ENCODE measurements at places on chromosomes 11 and 22.
A peak's percentile ranks its signal among the peaks of the same experiment; 100 is the strongest.

- no peak for DNase-seq
Measured at GRCh38 chr22:30297991-30298701, 8.8 kb upstream of the CASTOR1 start.

- DNase-seq = no peak
Measured at GRCh38 chr22:26054841-26055605, 114.2 kb upstream of the SEZ6L start.

DNA sequence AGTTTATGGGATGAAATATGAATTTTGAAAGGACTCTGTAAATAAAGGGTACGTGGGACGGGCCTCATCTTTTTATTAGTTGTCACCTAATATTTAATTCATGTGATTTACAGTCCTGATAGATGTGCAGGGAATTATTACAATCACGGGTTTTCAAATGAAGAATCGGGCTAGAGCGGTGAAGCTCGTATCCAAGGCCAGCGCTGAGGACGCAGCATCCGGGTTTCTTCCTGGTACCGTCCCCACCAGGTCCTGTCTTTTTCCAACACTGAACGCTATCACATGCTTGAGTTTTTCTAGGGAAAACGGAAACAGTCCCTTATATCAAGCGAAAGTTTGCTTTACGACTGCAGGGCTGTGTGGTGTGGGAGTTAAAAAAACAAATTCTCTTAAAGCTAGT is 787 bp downstream of the SMDT1 start:
- DNase-seq = peak; percentile 72

- DNase-seq = no peak
Measured at GRCh38 chr11:43626798-43627197, 53.7 kb upstream of the HSD17B12 start.

- no peak for DNase-seq
Measured at GRCh38 chr11:124605719-124606118, 5.5 kb upstream of the PANX3 start.

DNA sequence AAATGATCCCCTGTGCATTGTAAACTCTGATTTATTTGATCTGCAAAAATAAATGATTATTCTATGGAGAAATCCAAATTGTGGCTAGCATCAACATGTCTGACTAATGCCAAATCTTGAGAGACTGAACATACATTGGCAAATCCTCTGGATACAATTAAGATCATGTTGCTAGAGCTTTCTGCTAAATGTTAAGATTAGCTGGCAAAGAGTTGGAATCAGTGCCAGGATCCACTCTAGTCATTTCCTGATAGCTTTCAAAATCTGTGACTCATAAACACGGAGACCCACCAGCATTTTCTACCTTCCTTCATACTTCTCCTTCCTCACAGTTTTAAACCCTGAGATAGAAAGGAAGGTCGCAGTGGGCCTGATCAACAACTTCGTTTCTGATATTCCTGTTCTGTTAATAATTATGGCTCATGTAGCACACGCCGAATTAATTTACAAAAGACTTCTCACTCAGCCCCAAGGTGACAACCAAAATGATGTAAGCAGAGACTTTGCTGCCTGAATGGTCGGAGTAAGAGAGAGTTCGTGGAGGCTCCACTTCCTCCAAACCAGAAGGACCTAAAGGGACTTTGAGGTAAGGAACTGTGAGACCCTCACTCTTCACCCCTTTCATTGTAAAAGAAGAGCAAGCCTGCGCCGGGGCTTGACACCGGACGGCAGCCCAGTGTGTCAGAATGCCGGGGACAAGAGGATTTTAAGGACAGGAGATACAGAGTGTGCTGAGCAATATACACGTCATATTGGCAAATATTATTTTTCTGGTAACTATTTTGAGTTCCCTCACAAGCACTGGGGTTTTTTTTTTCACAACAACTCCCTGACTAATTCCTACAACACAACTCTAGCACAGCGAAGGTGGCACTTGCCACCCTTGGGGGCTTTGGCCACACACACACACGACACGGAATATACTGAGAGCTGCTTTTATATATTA is 42.0 kb downstream of the SERPINH1 start:
- DNase-seq = peak; percentile 90

- peak; percentile 36 for DNase-seq
Measured at GRCh38 chr11:57647960-57648800, 1.5 kb downstream of the YPEL4 start.

GRCh38 chr11:24963852-24964251 is 467.0 kb downstream of the LUZP2 start:
- peak; percentile 42 for DNase-seq

- no peak for DNase-seq
Measured at GRCh38 chr11:44598831-44599230, 33.4 kb downstream of the CD82 start.

DNA sequence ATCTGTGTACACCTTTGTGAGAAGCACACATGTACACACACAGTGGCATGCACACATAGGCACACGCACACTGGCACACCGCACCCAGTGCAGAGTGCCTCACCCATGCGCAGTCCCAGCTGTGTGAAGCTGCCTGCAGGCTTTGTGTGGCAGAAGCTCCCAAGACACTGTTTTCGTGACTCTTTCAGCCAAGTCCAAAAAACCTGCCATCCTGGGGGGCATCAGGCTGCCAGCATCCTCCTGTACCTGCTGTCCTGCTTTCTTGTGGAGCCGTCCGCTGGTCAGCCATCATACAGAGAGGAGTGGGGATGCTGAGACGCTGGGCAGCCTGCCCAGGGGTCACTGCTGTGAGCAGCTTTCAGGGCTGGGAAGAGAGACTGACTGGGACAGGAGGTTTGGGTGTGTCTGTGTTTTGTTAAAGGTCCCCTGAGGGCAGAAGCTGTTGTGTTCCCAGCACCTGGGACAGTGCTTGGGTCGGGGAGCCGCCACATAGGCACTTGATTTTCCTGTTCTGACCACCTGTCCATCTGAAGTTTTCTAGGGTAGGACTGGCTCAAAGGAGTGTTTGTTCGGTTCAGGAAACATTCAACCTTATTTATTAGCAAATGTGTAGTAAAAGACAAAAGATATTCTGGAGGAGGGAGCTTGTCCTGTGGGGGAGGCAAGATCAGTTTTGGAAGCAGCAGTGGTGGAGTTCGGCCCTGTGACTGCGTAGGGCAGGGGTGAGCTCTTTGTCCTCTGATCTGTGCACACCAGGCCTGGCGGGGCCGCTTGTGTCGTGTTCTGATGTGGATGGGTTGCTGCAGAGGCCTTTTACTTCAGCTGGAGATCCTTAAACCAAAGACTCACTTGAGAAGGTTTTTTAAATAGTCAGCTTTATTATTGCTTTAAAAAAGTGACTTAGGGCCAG is 29.7 kb downstream of the AP2A2 start:
- no peak for DNase-seq

DNA sequence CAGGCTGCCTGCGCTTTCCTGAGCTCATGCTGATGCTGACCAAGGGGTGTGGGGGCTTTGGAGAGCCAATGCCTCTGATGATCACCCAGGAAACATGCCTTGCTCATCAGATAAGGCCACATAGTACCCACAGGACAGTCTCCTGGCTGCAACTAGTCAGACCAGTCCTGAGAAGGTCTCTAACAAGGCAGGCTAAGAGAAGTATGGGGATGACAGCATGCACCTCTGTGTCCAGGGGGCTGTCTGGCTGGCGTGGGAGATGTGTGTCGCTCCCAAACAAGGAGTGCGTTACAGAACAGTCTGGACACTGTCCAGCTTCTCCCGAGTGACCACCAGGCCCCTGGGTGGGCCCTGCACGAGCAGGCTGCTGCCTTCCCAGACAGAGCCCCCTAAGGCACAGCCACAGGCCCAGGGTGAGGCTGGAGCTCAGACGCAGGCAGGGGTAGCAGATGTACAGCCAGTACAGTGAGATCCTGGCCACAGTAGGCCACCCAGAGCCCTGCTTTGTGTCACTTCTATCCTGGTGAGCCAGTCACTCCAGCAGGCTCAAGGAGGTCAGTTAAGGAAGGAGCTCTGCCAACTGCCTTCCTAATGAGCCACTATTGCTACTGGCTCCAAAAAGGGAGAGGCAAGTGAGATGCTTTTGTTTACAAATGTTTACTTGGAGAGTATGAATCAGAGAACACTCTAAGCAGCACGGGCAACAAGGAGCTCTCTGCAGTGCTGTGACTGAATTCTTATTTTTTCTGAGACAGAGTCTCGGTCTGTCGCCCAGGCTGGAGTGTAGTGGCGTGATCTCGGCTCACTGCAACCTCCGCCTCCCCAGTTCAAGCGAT is 66.0 kb upstream of the CLTCL1 start:
- peak; percentile 7 for DNase-seq

GRCh38 chr11:22920939-22921565 is 60.8 kb upstream of the CCDC179 start:
- DNase-seq = peak; percentile 84

DNA sequence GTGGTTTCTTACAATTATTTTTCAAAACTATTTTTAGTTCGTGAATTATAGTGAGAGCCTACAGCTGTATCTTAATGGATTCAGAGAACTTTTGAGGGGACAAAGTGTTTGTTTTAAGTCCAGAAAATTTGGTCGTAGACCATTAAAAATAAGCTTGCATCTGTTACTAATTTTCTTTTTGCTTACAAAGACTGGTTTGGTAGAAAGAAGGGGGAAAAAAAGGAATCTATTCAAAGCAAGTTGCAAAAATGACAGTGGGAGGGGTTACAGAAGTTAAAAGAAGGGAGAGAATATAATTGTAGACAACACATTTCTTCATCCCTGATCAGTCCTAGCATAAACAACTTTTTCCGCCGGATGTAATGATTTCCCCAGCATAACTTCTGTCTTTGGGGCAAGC is 72.1 kb downstream of the AMOTL1 start:
- peak; percentile 57 for DNase-seq

DNA sequence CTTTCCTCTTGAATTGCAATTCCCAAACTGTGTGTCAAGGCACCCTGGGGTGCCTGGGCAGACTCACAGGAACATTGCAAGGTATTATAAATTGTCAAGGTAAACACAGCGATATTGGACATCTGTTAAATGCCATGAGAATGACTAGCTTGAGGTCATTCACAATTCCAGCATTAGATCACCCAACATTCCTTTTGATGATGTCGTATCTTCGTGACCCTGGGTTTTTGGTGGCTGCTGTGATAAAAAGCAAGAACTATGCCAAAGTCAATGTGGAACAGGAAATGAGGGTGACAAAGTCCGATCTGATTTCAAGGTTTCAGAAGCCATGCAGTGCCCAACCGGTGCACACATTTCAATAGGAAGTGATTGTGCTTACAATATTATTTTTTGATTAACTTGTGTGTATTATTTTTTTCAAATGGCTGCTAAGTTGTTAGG is 458.4 kb downstream of the MIAT start:
- no peak for DNase-seq

- DNase-seq = no peak
Measured at GRCh38 chr11:58774164-58774593, 42.4 kb upstream of the GLYAT start.

GRCh38 chr22:44729391-44730021 is 22.9 kb upstream of the ARHGAP8 start:
- no peak for DNase-seq

DNA sequence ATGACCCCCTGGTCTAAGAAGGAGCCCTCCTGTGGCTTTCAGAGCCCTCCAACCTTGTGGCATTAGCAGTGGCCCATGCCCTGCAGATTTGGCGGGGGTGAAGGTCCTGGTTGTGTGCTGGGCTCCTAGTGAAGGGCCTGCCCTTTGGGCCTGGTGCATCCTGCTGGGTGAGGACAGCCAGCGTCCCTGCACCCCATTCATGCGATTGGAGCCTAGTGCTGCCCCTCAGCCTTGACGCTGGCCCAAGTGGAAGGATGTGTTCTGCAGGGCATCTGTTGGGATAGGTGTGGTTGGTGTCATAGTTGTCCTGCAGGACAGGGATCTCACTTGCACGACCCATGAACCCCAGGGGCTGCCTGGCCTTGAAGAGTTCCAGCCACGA is 28.1 kb upstream of the DGCR8 start:
- DNase-seq = no peak

DNA sequence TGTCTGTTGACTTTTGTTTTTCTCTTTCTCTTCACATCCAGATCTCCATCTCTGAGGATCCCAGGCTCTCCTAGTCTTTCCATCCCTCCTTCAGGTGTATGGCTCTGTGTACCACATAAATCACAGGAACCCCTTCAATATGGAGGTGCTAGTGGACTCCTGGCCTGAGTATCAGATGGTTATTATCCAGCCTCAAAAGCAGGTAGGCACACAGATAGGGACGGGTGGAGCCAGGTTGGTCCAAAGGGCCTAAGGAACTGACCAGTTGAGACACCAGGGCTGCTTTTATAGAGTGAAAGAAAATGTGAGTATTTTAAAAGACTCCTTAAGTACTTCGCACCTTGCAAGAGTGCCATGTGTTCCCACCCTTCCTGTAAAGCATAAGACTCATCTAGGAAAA is 39.9 kb downstream of the GLYATL1 start:
- no peak for DNase-seq

DNA sequence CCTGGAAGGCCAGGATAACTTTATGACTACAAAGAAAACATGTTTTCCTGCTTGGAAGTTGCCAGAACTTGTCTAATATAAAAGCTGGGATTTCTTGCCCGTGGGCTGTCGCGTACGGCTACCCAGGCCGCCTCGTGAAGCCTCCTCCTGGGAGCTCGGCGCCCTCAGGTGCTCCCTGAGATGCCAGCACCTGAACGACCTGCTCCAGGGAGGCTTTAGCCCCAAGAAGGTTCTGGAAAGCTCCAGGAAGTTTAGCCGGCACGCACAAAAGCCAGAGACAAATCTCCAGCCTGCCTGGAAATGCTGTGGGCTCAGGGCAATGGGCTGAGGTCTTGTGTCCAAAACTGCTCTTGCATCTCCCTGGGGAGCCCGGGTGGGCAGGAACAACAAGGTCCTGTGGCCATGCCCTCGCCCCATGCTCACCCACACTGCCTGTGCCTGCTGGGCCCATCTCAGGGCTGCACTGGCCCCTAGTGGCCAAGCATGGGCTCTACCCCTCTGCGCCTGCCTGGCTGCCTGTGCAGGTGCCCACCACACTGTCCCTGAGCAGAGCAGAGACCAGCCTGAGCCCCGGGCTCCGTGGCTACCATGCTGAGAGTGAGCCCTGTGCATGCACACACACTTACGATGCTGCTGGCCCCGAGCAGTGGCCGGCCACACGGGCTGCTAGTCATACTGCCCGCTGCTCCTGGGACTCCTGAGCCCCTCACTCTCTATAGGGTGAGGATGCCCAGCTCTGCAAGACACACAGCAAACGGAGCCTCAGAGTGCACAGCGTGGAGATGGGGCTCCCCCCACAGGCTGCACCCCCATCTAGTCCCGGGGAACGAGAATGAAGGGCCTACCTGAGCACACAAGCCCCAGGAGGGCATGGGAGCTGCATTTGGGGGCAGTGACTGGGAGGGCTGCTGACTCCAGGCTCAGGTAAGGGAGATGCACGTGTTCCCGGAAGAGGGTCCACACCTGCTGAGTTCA is 4.9 kb upstream of the CELSR1 start:
- DNase-seq = peak; percentile 87

- DNase-seq = peak; percentile 73
Measured at GRCh38 chr11:66856496-66857233, at the start of gene LRFN4. Gene LRFN4, plus strand, starts transcription at chr11:66857064. Its CDS starts 681 bp downstream, at chr11:66857745.

DNA sequence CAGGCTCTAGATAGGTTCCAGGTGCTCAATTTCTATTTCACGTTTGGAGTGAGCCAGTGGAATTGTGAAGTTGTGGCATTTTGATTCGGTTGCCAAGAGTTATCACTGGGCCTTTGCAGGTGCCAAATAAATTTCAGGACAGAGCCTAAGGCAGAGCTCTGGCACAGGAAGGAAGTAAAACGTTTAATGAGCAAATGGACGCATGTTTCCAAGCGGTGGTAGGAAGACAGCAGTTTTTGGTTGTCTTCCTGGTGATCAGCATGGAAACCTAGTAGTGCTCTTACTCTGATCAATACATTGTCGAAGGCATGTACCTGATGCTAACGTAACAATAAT is 452 bp downstream of the BIRC3 start:
- no peak for DNase-seq

GRCh38 chr11:33089776-33090175 is 50.4 kb downstream of the TCP11L1 start:
- no peak for DNase-seq
